ENCODE measurements at places on chromosomes 2 and 18.

- DNase-seq, result no peak
Measured at GRCh38 chr2:9806298-9806610, 37.0 kb upstream of the TAF1B start.

- DNase-seq, result no peak
Measured at GRCh38 chr2:3597567-3597966, 2.7 kb downstream of the COLEC11 start.

- DNase-seq, result no peak
Measured at GRCh38 chr2:238277695-238278094, 10.7 kb downstream of the PER2 start.

GRCh38 chr2:29220506-29221270 is 105.5 kb downstream of the CLIP4 start:
- DNase-seq, result no peak

GRCh38 chr2:127420039-127420864 is 2.0 kb downstream of the PROC start:
- no peak for DNase-seq

DNA sequence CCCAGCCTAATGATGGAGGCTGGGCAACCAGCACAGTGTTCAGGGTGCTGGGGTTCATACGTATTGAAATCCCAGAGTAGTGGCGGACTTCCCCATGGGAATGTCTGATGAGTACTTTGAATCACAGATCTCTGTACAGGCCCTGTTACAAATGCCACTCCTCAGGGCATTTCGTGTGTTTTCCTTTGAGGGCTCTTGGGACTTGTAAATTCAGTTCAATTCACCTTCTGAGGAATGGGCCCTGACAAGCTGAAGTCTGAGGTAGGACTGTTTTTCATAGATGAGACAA is 288 bp upstream of the RDH14 start:
- no peak for DNase-seq

- DNase-seq, result no peak
Measured at GRCh38 chr2:23283653-23284052, 101.3 kb upstream of the KLHL29 start.

GRCh38 chr2:190698895-190699294 is 50.0 kb downstream of the NAB1 start:
- no peak for DNase-seq

GRCh38 chr2:120347396-120348060 is 1.6 kb downstream of the INHBB start:
- DNase-seq, result no peak

- no peak for DNase-seq
Measured at GRCh38 chr18:24629921-24630320, 169.5 kb downstream of the HRH4 start.

DNA sequence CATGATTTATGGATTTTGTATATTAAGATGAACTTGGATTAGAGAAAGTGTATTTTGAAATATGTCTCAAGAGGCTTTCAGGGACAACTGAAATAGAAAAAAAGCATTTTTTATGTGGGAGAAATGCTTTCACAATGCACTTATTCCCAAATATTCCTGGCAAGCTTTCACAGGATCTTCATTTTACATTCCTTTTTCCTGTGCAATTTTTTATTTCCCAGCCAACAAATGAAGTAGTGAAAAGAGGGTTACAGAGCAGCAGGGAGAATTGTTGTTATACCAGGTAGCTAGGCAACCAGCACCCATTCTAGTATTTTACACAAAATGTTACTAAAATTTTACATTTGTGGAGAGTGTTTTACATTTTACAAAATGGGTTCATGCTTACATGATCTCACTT is 167.0 kb upstream of the RPRM start:
- DNase-seq, result no peak

- DNase-seq, result no peak
Measured at GRCh38 chr18:67783196-67783946, 266.9 kb upstream of the DSEL start.

- DNase-seq, result peak; percentile 42
Measured at GRCh38 chr18:58535340-58536201, 93.3 kb downstream of the ALPK2 start.

GRCh38 chr2:128797533-128797932 is 478.9 kb upstream of the HS6ST1 start:
- no peak for DNase-seq

DNA sequence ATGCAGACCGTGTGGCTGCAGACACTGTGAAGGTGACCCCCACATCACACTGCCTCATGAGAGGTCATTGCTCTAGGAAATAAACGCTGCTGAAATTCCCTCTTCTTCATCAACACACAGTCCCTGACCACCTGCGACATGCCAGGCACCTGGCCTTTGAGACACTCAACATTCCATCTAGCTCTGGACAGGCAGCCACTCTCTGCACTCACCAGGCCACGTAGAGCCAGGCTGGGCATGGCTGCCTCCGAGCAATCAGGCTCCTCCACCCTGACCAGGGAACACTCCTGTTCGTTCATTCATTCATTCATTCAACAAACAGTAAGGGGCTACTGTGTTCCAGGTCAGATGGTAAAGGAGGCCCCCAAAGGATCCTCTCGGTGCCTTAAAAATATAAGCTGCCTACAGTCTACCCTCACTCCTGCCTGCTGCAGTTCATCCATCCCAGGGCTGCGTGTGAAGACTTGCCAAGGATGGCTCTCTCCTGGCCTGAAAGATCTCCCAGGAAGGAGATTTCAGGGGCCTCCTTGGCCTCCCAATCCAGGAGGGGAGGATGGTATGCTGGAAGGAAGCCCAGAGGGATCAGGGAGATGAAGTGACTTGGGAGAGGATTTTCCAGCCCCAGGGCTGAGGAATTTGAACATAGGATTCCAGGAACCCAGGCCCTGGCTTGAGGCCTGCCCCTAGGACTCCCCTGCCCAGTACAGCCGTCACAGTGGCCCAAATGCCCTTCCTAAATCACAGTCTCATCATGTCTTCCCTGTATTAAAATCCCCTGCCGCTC is 66.7 kb downstream of the TNS1 start:
- no peak for DNase-seq

DNA sequence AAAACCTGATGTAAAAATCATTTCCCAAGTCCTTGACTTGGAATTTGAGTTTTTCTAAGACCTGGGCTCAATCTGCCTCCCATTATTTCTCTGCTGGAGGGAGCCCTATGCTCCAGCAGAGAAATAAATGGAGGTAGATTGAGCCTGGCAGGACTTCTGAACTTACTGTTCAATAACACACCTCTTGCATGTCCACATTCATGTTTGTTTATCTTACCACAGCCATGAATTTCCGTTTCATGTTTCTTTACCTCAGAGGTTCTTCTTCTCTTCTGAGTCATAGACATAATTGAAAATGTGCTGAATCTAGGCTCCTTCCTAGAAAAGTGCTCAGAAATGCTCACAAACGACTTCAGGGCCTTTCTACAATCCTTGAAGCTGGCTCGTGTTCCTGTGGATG is 170.8 kb downstream of the PMAIP1 start:
- DNase-seq, result no peak

- no peak for DNase-seq
Measured at GRCh38 chr2:55010149-55010591, 40.1 kb downstream of the RTN4 start.

DNA sequence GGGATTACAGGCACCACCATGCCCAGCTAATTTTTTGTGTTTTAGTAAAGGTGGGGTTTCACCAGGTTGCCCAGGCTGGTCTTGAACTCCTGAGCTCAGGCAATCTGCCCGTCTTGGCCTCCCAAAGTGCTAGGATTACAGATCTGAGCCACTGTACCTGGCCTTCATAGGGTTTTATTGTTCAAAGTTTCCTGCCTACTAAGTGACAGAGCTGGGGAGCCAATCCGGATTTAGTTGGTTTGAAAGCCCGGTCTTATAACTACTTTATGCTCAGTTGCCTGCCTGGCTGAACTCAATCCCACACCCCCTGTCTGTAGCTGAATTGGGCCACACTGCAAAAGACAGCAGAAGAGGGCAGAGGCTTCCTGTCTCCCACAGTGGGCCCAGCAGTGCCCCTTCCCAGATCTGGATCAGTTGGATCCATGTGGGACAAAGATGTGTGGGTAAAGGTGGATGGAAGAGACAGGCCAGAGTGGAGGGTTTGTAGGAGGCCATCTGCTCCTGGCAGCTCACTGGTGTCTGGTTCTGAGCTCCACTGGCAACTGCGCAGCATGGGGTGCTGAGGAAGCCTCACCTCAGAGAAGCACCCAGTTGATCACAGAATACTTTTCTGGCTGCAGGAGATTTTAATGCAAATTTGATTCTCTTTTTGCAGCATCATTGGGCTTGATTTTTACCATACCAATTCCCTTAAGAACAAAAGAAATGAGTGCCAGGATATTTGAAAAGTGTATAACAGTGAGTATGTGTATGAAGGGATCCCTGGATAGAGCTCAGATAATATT is 144.9 kb downstream of the DDX1 start:
- DNase-seq, result no peak

GRCh38 chr2:136356125-136357006 is 238.4 kb upstream of the CXCR4 start:
- no peak for DNase-seq

DNA sequence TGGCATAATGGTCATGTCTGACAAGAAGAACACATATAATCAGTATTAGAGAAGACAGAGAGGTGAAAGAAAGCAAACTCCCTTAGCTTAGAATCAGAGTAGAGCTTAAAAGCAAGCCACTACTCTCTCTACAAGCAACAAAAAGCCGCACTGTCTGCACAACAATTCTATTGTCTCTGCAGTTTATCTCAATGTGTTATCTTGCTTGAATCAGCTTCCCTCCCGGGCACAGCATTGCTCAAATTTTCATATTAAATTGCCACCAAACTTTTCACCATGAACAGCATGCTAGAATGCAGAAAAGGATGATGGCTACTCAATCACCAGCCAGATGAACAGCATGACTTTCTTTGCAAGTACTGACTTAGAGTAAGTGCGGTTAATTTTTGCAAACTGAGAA is 356.0 kb upstream of the KYNU start:
- DNase-seq, result no peak

DNA sequence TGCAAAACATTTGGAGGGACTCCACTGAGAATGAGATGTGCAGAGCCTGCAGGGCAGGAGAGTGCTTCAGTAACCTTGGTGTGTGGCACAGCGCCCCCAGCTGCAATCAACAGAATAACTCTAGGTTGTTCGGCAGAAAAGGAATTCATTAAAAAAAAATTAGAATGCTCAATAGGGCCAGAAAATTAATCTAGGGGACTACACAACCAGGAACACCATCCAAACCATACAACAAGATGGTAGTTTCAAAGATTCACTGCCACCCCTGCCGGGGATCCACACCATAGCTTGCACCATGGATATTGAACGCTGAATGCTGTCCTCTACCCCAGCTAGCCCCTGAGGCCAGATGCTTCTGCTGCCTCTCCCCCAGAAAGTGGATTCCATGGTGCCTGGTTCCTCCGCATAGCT is 50.1 kb downstream of the THUMPD2 start:
- peak; percentile 46 for DNase-seq

DNA sequence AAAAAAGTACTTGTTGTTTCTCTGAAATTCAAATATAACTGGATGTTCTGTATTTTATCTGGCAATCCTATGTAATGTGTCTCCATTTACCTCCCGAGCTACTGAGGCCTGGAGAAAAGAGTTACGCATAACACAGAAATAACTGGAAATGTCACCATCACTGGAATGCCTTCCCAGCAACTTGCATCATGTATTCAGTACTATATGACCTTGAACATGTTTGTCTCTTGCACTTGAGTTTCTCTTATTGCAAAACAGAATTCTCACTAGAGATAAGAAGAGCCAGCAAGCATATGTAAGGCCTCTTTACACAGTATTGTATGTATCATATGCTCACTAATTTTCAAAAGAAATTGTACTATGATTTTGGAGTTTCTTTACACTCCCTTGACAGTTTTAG is 99.6 kb upstream of the CTAGE1 start:
- no peak for DNase-seq

DNA sequence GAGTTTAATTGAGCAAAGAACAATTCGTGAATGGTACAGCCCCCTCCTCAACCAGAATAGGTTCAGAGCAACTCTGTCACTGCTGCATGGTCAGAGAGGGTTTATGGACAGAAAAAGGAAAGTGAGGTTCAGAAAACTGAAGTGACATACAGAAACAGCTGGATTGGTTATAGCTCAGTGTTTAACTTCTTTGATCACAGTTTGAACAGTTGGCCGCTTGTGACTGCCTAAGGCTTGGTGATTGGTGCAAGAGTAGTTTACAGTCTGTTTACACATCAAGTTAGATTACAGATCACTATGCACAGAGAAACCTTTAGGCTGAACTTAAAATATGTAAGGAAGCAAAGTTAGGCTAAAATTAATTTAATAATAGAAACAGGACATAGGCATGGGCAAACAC is 459.2 kb downstream of the KCNJ3 start:
- no peak for DNase-seq

GRCh38 chr18:75269124-75269680 is 58.6 kb downstream of the TSHZ1 start:
- DNase-seq, result no peak

DNA sequence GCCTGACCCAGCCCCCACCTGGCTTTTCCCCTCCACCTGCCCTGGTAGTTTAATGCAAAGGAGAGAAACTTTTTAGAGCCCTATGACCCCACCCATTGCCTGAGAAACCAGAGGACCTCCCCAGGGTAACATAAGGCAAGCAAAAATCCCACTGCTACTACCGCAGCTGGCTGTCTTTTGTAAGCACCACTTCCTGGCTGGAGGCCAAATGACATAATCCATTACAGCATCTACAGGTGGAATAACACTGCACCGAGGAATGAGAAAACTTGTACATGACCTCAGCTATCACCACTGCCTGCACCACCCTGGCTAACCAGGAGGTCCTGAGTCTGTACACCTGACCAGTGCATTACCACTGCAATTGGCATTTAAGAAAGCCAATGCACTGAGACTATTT is 149.6 kb upstream of the GALNT5 start:
- DNase-seq, result no peak

- DNase-seq, result no peak
Measured at GRCh38 chr2:205169464-205169863, 512.8 kb upstream of the NRP2 start.

- no peak for DNase-seq
Measured at GRCh38 chr2:99662761-99663341, 173.0 kb upstream of the REV1 start.

GRCh38 chr2:43486603-43487002 is 109.2 kb downstream of the THADA start:
- DNase-seq, result no peak

GRCh38 chr2:85666435-85667316 is 1.3 kb downstream of the SFTPB start:
- no peak for DNase-seq
